ENCODE measurements at places on chromosomes 6 and 20.

GRCh38 chr20:33659341-33660034 lies 2.6 kb upstream of the C20orf144 start:
- no peak for DNase-seq

DNA sequence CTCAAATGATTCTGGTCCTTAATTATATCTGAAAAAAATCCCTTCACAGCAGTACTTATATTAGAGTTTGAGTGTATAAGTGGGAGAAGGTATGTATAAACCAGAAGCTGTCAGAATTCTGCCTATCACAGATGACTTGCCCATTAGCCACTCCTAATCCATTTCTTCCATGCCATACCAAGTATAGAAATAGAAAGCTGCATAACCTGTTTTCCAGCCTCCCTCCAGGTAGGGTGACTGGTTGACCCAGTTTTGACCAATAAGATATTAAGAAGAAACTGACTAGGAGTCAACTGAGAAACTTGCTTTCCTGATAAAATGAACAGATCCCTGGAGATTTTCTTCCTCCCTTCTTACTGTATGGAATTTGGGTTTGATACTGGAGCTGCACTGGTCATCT lies 112.2 kb upstream of the GRIK2 start:
- DNase-seq: no peak

DNA sequence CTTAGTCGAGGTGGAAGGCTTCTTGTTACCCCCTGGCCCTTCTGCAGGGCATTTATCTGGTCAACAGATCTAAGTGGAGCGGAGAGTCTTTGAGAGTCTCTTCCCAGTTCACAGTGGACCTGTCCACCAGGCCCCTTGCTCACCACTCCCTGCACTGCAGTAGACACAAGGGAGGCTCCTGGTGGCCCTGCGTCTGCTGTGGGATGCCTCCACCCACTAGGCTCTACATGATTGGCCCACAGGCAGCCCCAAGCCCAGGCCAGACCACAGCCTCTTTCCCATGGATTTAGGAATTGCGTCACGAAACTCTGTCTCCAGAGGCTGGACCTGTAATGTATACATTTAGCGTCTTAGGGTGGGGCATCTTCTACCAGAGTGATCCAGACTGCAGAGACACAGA lies 28.4 kb downstream of the TBC1D7 start:
- DNase-seq: no peak

GRCh38 chr6:13733178-13733887 lies 21.7 kb upstream of the RANBP9 start:
- peak; percentile 83 for DNase-seq

GRCh38 chr6:74402781-74403180 lies 706.8 kb downstream of the CD109 start:
- no peak for DNase-seq

GRCh38 chr20:56592211-56592610 lies 36.9 kb upstream of the TFAP2C start:
- DNase-seq: no peak

DNA sequence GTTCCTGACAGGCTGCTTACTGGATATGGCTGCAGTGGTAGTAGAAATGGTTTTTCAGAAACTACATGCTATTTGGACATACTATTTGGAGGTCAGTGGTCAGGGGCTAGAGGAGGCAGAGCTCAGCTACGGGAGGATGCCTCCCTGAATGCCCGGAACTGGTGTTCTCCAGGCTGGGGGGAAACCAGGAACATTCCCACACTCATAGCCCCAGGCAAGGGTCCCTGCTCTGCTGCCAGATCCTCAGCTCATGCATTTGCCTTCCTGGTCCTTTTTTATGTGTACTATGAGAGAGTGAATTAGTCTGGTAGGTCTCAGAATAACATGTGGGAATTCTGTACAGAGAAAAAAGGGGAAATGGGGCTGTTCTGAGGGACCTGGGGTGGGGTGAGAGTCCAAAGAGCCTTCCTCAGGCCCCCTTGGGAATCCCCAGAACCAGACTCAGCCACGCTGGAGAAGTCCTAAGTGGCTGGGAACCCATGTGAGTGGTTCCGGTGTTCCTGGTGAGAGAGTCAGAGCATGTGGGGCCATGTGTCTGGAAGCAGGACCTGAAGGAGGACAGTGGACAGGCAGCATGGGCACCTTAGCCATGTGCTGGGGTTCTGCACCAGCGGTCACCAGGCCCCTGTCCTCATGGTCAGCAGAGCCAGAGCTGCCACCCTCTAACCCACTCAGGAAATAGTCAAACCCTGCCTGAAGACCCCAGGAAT lies 58.0 kb upstream of the MYL9 start:
- no peak for DNase-seq

- no peak for DNase-seq
Measured at GRCh38 chr6:107809966-107810365, 14.1 kb downstream of the SCML4 start.

- no peak for DNase-seq
Measured at GRCh38 chr20:37980383-37980782, 52.9 kb downstream of the TTI1 start.

GRCh38 chr6:110529355-110529754 lies 52.9 kb upstream of the SLC22A16 start:
- peak; percentile 34 for DNase-seq

DNA sequence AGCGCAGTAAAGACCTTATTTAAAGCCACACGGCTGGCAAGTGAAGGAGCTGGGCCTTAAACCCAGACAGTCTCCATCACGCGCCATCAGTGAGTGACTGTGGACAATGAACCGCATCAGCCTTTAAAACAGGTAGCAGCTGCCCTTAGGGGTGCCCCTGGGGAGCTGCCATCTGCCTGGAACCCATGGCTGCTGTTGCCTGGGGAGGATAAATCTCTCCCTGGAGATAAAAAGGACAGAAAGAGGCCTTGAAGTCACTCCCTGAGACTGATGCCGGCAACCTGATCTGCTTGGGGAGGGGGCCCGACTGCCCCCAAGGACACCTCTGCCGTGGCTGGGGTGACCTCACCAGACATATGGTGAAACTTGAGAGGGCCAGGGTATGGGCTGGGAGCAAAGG lies 73.5 kb downstream of the PREX1 start:
- DNase-seq: no peak

- no peak for DNase-seq
Measured at GRCh38 chr6:113433335-113433991, 423.7 kb upstream of the MARCKS start.

DNA sequence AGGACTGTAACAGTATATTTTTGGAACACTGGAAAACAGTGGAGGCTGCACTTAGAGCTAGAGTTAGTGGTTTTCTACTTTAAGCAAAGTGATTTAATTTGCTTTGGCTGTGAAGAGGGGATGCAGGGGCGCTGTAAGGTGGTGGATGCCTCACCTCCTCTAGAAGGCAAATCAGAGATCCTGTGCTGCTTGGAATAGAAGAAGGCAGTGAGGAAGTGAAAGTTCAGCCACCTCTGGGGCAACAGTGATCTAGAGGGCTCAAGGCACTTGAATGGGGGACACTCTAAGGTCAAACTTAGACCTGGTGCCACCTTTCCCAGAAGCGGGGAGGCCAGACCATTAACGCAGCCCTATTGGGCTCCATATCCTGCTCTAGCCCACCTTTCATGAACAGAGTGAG lies 19.0 kb upstream of the SNRPB2 start:
- DNase-seq: no peak

- no peak for DNase-seq
Measured at GRCh38 chr20:17493173-17493572, 38.0 kb downstream of the BFSP1 start.

GRCh38 chr20:7843613-7844012 lies 96.6 kb downstream of the HAO1 start:
- DNase-seq: no peak

DNA sequence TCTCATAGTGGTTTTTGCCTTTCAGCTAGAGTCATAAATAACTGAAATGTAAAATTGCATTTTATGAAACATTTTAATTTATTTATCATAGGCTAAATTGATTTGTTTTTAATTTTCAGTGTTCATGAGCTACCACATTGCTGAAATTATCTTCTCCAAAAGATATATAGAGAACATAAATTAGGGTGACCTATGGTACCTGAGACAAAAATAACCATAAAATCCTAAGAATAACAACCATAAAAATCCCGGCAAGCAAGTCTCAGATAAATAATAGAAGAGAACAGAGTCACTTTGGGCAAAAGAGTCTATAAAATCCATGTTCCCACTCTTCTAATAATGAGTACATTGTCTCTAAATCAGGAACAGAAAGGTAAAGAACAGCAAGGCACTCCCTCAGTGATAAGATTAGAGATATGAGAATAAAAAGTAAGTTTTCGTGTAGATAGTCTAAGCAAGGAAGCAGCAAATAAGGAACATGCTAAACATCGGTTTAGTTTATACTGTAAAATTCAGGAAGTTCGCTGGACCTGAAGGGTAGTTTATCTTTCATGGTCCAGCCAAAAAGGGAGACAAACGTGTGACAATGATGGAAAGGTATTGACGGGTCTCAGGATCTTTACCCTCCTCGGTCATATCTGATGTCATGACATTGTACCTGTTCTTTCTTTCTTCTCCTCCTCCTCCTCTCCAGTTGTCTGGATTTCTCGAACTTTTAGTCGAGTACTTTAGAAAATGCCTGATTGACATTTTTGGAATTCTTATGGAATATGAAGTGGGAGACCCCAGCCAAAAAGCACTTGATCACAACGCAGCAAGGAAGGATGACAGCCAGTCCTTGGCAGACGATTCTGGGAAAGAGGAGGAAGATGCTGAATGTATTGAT lies 117.6 kb downstream of the TMEM242 start:
- DNase-seq: no peak

DNA sequence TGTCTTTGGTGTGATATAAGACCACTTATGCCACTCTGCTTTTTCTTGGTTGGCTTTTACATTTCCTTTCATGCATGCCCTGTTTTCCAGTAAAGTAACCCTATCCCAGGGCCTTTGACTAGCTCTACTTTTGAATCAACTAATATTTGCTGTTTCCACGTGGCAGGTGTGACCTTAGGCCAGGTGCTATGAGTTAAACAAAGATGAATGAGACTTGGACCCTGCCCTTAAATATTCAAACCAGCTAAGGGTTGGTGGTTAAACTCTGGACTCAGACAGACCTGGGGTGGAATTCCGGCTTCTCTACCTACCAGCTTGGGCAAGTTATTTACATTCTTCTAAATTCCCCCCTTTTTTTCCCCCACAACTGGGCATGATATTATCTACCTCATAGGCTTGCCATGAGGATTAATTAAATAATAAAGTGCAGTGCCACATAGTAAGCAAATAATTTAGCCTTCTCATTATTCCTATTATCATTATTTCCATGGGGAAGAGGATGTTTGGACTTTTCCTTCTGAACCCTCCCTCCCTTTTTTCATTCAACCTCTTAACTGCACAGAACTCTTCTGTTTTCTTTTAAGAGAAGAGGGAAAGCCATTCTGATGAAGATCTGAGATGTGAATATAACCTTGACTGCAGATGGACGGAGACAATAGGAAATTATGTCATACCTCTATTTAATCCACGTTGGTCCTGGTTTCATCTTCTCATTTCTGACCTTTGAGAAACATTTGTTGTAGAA lies 143.6 kb upstream of the TNFAIP3 start:
- no peak for DNase-seq

GRCh38 chr20:14093652-14094051 lies 98.3 kb downstream of the MACROD2 start:
- DNase-seq: no peak

DNA sequence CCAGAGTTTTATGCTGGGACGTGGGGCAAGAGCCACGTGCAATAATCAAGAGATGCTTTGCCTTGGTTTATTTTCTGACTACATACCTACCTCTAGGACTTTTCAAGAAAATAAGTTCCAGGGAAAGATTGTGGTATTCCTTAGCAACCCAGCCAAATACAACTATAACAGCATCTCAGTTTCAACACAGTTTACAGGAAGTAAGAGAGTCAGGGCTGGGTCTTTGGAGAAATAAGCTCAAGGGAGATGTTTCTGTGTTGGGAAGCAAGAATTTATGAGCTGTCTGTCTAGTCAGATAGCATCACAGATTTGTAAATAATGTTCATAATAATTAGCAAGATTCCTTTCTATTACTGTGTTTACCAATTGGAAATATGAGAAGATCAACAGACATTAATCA lies 35.1 kb downstream of the MAP3K5 start:
- no peak for DNase-seq

DNA sequence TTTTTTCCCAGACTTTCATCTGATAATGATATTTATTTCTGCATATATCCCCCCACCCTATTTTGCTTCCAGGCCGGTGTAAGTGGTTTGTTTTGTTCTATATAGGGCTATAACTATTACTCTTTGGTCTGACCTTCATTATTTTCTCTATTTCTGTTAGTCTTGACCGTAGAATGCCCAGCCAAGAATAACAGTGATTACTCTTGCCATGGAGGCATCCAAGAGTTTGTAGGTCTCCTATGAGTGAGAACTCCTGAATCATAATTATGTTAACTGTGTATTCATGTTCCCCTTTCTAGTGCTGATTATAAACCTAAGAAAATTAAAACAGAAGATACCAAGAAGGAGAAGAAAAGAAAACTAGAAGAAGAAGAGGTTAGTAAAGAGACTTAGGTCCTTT lies 52.2 kb downstream of the TOP1 start:
- no peak for DNase-seq

DNA sequence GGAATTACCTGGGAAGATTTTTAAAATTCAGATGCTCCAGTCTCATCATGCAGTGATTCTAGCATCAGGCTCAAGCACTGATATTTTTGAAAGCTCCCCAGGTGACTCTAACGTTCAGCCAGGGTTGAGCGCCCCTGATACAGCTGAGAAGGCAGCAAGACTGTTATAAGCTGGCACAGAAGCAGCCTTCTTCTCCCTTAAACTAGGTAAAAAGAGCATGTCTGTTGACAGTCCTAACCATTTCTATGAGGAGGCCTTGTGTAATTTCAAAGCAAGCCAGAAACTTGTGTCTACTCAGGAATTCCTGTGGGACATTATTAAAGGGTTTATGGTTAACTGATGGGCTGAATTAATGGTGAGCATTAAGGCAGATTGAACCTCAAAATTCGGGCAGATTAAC lies 141.9 kb downstream of the PDE7B start:
- DNase-seq: no peak

DNA sequence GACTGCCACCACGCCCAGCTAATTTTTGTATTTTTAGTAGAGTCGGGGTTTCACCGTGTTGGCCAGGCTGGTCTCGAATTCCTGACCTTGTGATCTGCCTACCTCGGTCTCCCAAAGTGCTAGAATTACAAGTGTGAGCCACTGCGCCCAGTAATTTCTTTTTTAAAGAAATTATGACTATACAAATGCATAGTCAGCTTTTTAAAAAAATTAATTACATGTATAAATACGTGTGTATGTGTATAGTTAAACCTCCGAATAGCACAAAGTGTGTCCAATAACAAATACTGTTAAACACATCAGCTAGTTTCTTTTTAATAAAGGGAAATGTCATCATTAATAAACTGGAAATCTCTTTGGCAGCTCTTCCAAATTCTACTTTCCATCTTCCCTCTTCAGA lies 135.5 kb upstream of the SALL4 start:
- DNase-seq: no peak

DNA sequence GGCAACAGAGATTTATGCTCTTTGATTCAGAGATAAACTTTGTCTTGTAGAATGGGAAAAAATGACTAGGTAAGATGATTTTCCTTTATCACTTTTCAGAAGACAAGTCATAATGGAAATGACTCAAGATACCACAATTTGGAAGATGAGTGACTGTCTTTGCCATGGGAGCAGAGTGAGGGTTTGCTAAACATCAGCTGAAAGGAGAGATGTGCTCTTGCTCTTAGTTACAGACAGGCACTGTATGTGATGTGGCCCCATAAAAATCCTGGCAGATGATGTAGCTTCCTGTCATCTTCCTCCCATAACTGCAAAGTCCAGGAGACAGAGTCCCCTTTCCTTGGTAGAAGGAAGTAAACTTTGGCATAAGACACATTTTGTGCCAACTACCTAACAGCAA lies 47.6 kb downstream of the BACH2 start:
- DNase-seq: no peak

- DNase-seq: no peak
Measured at GRCh38 chr6:166911248-166911677, 45.1 kb downstream of the RNASET2 start.

- DNase-seq: no peak
Measured at GRCh38 chr6:31572041-31572911, at the start of gene LTA. TSS of gene LTA (plus strand) at chr6:31572289. CDS start at chr6:31572743, 454 bp downstream.
